ENCODE measurements at places on chromosomes 12 and 14.

DNA sequence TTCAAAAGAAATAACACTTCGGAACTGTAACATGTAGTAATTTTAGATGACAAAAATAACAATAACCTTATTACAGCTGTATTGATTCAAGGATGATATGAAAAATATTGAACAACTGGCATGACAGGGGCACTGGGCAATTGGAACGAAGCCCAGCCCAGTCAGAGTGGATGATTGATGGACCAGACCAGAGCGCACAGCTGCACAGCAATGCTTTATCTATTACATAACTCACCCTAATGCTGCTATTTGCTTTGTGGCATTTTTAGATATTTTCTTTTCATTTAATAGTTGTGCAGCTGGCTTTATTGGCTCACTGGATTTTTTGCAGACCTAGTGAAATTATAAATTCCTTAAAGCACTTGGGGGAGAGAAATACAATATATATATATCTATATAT, 26.9 kb upstream of the FERMT2 start:
- no peak overlapping the region for H3K27ac ChIP-seq
- no peaks in the 10 kb centered on the region for H3K36me3 ChIP-seq
- H3K27me3 ChIP-seq: no peaks in the 10 kb centered on the region
- H3K4me1 ChIP-seq: no peaks in the 10 kb centered on the region
- H3K4me3 ChIP-seq: no peak overlapping the region
- DNase-seq: no peak

DNA sequence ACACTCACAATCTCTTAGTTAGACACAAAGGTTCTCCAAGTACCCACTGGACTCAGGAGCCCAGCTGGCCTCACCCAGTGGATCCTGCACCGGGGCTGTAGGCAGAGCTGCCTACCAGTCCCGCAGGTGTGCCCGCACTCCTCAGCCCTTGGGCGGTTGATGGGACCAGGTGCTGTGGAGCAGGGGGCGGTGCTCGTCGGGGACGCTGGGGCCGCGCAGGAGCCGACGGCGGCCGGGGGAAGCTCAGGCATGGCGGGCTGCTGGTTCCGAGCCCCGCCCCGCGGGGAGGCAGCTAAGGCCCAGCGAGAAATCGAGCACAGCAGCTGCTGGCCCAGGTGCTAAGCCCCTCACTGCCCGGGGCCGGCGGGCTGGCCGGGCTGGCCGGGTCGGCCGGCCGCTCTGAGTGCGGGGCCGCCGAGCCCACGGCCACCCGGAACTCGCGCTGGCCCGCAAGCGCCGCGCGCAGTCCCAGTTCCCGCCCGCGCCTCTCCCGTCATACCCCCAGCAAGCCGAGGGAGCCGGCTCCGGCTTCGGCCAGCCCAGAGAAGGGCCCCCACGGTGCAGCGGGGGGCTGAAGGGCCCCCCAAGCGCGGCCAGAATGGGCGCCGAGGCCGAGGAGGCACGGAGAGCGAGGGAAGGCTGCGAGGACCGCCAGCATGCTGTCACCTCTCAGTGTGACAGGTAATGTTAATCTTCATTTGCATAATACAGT, 506.8 kb downstream of the LRFN5 start:
- H3K27ac ChIP-seq: no peak overlapping the region
- no peak overlapping the region for H3K4me3 ChIP-seq
- H3K36me3 ChIP-seq: no peaks in the 10 kb centered on the region
- no peaks in the 10 kb centered on the region for H3K27me3 ChIP-seq

DNA sequence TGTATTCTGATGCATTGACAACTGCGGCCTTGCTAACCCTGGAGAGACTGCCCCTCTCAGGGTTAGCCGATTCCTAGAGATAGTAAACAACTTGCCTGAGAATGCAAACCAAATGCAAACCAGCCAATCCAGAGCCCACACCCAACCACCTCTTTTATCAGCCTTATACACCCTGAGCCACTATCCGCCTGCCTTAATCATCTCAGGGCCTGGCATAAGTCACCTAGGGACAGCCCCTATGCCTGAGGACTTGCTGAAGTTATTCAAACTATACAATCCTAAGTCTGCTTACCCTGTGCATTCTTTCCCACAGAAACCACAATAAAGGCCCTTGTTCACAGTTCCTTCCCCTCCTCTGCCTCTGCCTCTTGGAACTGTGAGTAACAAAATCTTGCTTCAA, 177.2 kb downstream of the KCNA5 start:
- H3K27ac ChIP-seq: no peak overlapping the region
- H3K27me3 ChIP-seq: no peaks in the 10 kb centered on the region
- no peak overlapping the region for H3K4me3 ChIP-seq
- no peak for DNase-seq

- DNase-seq: no peak
- no peaks in the 10 kb centered on the region for H3K36me3 ChIP-seq
- H3K4me1 ChIP-seq: no peaks in the 10 kb centered on the region
- no peak overlapping the region for H3K27ac ChIP-seq
- H3K27me3 ChIP-seq: peaks cover 90% of the 10 kb centered on the region
- no peak overlapping the region for H3K4me3 ChIP-seq
These were observed 11.8 kb upstream of the OR6S1 start for GRCh38 chr14:20652996-20653975.

DNA sequence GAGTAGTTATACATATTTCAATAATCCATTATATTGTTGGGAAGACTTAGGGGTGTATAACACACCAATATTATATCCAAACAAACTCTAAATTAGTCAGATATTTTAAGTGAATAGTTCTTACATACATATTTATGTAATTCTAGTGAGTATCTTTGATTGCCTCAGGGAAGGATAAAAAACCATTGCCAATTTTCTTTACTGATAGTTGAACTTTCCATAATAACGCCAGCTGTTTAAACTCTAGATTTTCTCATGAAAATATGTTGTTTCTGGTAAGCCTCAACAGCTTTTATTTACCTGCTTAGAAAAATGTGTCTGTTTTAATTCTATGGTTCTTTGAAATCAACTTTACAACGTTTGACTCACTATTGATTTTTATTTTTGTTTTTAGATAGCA, 959.6 kb upstream of the NOVA1 start:
- no peak for DNase-seq
- no peaks in the 10 kb centered on the region for H3K4me1 ChIP-seq
- no peaks in the 10 kb centered on the region for H3K27me3 ChIP-seq
- no peaks in the 10 kb centered on the region for H3K36me3 ChIP-seq

DNA sequence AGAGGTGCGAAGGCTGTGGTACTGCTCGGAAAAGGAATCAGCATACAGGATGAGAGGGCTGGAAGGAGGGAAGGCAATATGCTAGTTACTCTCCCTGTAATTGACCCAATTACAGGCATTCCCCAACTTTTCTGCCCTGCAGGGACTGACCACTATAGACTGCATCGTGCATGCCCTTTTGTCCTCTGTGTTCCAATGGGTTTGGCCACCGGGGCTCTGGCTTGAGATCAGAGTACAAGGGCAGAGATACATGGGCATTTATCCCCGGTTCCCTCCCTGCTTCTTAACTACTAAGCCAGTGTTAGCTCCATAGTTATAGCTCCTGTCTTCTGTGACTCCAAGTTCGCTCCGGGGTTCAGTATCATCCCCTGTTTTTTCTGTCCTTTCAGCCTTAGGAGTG, 59.7 kb downstream of the GTF2A1 start:
- H3K36me3 ChIP-seq: no peaks in the 10 kb centered on the region
- no peak overlapping the region for H3K27ac ChIP-seq
- H3K4me1 ChIP-seq: no peaks in the 10 kb centered on the region
- no peak for DNase-seq

GRCh38 chr14:20746566-20746965, 879 bp downstream of the EDDM3A start:
- no peak overlapping the region for H3K4me3 ChIP-seq
- no peak overlapping the region for H3K27ac ChIP-seq
- H3K4me1 ChIP-seq: no peaks in the 10 kb centered on the region
- no peak for DNase-seq
- H3K36me3 ChIP-seq: no peaks in the 10 kb centered on the region
- H3K27me3 ChIP-seq: no peaks in the 10 kb centered on the region

DNA sequence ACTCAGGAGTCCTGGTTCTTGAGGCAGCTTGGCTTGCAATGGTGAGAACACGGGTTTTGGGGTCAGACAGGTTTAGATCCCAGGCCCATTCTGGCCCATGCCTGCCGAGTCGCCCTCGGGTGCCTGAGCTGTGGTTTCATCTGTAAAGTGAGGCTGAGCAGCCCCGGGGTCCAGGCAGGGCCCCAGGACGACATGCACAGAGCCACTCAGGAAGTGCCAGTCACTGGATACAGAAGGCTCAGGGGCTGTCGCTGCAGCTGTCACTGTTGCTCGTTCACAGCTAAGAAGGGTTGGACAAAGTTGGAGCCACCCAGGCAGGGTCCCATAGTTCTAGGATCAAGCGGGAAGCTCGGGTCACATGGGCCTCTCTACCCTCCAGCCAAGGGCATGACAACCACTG, 403.1 kb downstream of the BCL11B start:
- H3K4me3 ChIP-seq: no peak overlapping the region
- no peak for DNase-seq
- H3K27ac ChIP-seq: no peak overlapping the region
- no peaks in the 10 kb centered on the region for H3K4me1 ChIP-seq
- H3K27me3 ChIP-seq: no peaks in the 10 kb centered on the region

DNA sequence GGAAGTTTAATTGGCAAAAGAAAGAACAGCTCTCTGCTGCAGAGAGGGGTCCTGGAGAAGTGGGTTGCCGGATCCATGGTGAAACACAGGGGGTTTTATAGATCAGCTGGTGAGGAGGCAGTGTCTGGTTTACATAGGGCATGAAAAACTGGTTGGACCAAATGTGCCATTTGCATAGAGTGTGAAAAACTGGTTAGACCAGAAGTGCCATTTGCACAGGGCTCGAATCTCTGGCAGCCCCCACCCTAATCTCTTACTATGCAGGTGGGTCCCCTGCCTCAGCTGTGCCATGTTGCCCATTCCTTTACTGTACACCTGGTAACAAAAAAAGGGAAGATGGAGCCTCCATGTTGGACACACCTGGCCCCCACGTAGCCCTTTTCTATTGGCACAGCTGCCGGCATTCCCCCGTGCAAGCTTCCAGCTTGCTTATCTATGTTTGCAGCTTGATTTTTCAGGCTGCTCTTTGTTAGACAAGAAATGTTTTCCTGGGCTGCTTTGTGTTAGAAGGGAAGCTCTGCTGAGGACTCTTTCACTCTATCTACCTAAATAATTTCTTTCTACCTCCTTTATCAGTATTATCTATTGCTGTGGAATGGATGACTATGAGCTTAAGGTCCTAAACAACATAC, 61.1 kb upstream of the TMEM132D start:
- no peaks in the 10 kb centered on the region for H3K27me3 ChIP-seq
- H3K27ac ChIP-seq: no peak overlapping the region
- no peak overlapping the region for H3K4me3 ChIP-seq
- DNase-seq: no peak
- no peaks in the 10 kb centered on the region for H3K4me1 ChIP-seq

GRCh38 chr14:45290547-45290946, 37.5 kb upstream of the MIS18BP1 start:
- H3K27ac ChIP-seq: no peak overlapping the region
- no peaks in the 10 kb centered on the region for H3K36me3 ChIP-seq
- H3K4me3 ChIP-seq: no peak overlapping the region
- H3K4me1 ChIP-seq: no peaks in the 10 kb centered on the region
- DNase-seq: no peak
- no peaks in the 10 kb centered on the region for H3K27me3 ChIP-seq

DNA sequence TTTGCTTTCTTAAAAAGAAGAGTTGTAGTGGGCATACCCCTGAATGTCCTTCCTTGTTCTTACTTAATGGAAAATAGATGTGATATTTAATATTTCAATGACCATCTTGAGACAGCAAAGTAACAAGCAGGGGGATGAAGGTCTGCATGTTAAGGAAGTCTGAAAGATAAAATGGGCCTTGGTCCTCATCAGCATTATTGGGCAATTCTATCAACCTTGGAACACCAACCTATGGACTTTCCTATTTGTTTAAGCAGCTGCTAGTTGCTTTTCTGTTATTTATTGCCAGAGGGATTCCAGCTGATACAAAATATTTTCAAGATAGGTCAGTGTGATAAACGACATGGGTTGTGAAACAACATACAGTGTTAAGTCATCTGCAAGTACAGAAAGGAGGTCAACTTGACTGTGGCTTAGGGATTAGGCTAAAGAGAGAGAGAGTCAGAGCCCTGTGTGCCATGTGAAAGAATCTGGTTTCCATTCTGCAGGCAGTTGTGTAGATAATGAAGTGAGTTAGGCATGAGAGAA, 16.4 kb upstream of the A2M start:
- no peaks in the 10 kb centered on the region for H3K4me1 ChIP-seq
- no peak overlapping the region for H3K27ac ChIP-seq
- DNase-seq: no peak

GRCh38 chr12:130504110-130504839, 166.6 kb downstream of the PIWIL1 start:
- H3K36me3 ChIP-seq: no peaks in the 10 kb centered on the region
- no peak overlapping the region for H3K27ac ChIP-seq
- no peaks in the 10 kb centered on the region for H3K4me1 ChIP-seq
- DNase-seq: no peak
- H3K4me3 ChIP-seq: no peak overlapping the region

- no peaks in the 10 kb centered on the region for H3K27me3 ChIP-seq
- no peak for DNase-seq
- H3K27ac ChIP-seq: no peak overlapping the region
These were observed 438.4 kb upstream of the OR4E1 start for GRCh38 chr14:22112004-22112403.

- H3K4me1 ChIP-seq: no peaks in the 10 kb centered on the region
- H3K36me3 ChIP-seq: no peaks in the 10 kb centered on the region
- no peak overlapping the region for H3K4me3 ChIP-seq
These were observed 176.5 kb downstream of the PIWIL1 start for GRCh38 chr12:130514149-130514551.

- peaks cover 34% of the 10 kb centered on the region for H3K4me1 ChIP-seq
- no peak overlapping the region for H3K4me3 ChIP-seq
- H3K27ac ChIP-seq: peak overlapping the region; percentile 59
- DNase-seq: no peak
- H3K27me3 ChIP-seq: no peaks in the 10 kb centered on the region
These were observed 2.3 kb downstream of the AVIL start for GRCh38 chr12:57816001-57816854.

- H3K4me1 ChIP-seq: no peaks in the 10 kb centered on the region
- H3K27ac ChIP-seq: no peak overlapping the region
These were observed 87.6 kb upstream of the SSTR1 start for GRCh38 chr14:38120109-38120508.

DNA sequence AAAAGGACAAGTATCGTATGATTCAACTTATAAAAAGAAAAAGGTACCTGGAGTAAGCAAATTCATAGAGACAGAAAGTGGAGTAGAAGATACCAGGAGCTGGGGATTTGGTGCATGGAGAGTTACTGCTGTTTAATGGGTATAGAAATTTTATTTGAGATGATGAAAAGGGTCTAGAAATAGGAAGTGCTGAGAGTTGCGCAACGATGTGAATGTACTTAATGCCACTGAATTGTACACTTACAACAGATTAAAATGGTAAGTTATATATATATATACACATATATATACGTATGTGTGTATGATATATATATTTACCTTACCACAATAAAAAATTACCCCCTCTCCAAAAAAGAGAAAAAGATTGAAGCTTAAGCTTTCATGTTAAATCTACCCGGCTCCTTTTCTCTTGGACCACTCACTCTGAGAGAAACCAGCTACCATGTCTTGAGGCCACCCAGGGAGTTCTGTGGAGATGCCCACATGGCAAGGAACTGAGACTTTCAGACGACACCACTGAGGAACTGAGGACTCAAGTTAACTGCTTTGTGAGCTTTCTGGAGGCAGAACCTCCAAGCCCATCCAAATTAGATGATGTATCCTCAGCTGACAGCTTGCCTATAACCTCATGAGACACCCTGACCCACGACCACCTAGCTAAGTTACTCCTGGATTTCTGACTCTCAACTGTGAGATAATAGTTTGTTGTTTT, 130.0 kb upstream of the BTG1 start:
- no peaks in the 10 kb centered on the region for H3K36me3 ChIP-seq
- no peaks in the 10 kb centered on the region for H3K27me3 ChIP-seq
- no peak overlapping the region for H3K4me3 ChIP-seq
- no peak for DNase-seq

Measured in transverse colon (tissue), 4 donors.